ENCODE measurements at places on chromosomes 7 and 10. TPM values are rescaled to one million over a fixed set of nuclear protein-coding genes. Genes with fewer than 3 reads are reported as not detected.

Gene H2BK1
- not detected for total RNA-seq

Gene FUOM
- 11.1 TPM for total RNA-seq

Gene HTR5A
- not detected for total RNA-seq

Gene SRRM3
- 9.9 TPM for total RNA-seq

Gene SND1
- total RNA-seq = 62.0 TPM

Gene HMX3
- total RNA-seq = not detected

Gene WNT16
- total RNA-seq = 12.7 TPM

Gene DNAH11
- total RNA-seq = 2.4 TPM

DNA sequence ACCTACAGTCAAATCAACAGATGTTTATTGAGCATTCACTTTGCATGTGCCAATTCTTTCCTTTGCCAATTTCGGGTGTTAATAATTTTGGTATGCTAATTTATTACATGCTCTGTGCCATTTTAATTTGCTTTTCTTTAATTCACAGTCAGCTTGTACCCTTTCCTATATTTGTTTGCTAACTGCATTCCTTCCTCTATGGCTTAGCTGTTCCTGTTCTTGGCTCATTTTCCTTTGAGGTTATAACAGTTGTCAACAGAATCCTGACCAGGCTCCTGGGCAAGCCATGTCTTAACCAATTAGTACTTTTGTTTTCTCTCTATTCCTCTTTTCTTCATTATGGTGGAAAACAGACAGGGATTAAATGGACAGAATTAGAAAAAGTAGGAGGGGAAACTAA is 73.6 kb upstream of the RPA3 start:
- DNase-seq = no peak

GRCh38 chr10:8235253-8236027 is 181.0 kb downstream of the GATA3 start:
- DNase-seq = no peak

GRCh38 chr10:102626026-102626685 is 18.1 kb upstream of the TRIM8 start:
- no peak for DNase-seq

GRCh38 chr10:36717118-36717517 is 408.3 kb upstream of the ANKRD30A start:
- DNase-seq = no peak

GRCh38 chr10:115417585-115418265 is 324.6 kb downstream of the ATRNL1 start:
- DNase-seq = no peak

DNA sequence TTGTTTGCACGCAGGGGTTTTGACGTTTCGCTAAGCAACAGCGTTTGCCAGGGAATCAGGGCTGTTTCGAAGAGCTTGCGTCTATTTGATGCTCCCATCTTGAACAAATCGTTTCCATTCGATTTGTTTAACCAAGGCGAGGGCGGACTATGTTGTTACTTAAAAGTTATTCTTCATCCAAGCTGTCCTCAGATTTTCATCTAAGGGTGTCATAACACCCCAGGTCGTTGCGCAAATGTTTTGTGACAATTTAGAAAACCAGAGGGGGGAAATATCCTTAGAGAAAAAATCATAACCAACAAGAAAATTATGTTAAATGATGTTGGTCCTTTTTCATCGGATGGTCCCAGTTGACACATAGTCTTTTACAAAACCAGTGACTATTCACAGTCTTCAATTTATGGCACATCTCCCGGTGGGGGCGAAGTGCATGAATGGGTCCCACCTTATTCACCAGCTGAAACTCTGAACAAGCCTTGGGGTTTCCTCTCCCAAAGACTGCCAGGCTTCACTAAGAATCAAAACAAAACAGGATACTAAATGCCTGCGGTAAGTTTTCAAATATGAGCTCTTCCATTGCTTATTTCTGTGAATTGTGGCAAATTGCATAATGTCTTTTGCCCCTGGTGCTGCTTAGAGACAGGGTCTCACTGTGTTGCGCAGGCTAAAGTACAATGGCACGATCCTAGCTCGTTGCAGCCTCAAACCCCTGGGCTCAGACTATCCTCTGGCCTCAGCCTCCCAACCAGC is 109.9 kb downstream of the REEP3 start:
- DNase-seq = no peak

DNA sequence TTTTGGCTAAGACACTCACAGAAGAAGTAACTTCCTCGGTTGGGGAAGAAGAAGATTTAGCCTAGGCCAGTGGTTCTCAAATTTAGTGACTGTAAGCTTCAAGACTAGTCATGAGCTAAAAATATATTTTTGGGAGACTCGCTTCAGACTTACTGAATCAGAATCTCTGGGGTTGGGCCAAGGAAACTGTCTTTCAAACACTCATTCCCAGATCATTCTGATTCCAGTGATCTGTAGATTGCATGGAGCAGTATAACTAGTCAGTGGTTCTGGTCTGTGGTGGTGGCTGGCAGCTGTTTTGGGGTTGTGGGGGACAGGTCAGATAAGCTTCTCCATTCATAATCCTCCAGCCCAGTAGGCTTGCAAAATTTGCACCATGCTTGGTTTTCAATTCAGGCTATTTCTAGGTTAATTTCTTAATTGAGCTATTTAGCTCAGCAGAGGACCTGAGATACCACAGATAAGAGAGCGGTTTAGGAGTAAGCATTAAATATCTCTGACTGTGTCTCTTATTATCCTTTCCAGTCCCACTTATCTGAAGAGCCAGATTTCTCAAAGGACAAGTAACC is 3.8 kb upstream of the KAT6B start:
- no peak for DNase-seq

- DNase-seq = no peak
These were observed 24.2 kb downstream of the PNLIPRP3 start for GRCh38 chr10:116451711-116452337.

- no peak for DNase-seq
These were observed 108.1 kb downstream of the ADAM22 start for GRCh38 chr7:88042157-88042556.

DNA sequence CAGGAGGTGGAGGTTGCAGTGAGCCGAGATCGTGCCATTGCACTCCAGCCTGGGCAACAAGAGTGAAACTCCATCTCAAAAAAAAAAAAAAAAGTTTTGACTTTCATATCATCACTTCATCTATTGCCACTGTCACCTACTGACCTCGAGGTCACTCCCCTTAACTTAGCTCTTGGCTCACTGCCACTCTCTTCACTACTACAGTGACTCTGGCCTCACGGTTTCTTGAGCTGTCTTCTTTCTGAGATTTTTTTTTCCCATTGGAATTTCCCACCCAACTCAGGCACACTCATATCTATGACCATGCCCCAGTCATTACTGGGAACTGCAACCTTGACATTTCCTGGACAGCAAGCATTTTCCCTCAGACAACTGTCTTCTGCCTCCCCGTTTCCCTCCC is 42.6 kb upstream of the C7orf33 start:
- DNase-seq = no peak

DNA sequence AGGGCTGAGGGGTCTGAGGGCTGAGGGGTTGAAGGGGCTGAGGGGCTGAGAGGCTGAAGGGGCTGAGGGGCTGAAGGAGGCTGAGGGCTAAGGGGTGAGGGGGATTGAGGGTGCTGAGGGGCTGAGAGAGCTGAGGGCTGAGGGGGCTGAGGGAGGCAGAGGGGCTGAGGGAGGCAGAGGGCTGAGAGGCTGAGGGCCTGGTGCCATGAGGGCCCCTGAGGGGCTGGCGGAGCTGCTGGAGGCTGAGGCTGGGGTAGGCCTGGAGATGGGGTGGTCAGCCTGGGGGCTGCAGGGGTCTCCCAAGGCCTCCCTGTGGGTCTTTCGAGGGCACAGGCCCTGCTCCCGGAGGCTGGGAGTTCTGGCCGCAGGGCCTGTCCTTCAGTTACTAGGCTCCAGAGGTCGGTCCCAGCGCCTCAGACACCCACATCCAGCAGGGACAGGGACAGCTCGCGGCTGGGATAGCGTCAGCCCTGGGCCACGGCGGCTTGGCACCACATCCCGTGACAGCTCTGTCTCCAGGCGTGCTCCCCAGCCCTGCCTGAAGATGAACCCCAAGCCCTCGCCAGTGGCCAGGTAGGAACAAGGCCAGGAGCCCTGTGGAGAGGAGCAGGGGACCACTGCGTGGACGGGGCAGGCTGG is 16.9 kb downstream of the MYO1G start:
- peak; percentile 86 for DNase-seq

DNA sequence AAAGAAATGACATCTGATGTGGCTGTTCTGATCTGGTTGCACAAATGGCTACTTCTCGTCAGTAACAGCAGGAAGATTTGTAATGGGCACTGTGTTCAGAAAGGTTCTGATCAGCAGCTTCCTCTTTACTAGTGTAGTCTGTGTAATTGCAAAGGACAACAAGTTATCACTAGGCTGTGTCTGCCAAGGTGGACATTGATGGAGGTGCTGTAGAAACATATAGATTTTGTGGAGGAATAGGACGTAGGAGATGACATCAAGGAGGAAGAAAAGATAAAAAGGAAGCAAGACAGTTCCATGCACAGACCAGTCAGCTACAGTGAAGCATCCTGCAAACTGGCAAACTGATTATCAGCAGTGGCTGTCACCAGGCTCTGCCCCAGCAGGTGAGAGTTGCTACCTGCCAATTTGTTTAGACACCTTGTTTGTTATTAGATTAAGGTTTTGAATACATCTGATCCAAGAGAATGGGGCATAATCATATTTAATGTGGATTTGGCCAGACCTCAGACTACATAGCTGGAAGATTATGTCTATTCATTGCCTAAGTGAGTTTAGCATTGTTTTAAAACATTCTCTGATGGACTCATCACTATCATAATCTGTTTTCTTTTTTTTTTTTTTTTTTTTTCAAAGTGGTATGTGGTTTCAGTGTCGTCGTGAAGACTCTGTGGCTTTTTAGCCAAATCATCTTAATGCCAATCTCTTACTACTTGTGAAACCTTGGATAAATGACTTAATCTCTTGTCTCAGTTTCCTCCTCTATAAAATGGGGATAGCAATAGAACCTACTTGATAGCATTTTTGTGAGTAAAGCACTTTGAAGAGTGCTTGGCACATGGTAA is 417.9 kb upstream of the LRGUK start:
- no peak for DNase-seq

GRCh38 chr10:124231168-124232155 is 138.1 kb upstream of the CHST15 start:
- DNase-seq = peak; percentile 77

- peak; percentile 41 for DNase-seq
These were observed 167.6 kb downstream of the ZNF365 start for GRCh38 chr10:62541811-62542210.

- DNase-seq = no peak
These were observed 27.0 kb downstream of the ADRB1 start for GRCh38 chr10:114070710-114071109.

DNA sequence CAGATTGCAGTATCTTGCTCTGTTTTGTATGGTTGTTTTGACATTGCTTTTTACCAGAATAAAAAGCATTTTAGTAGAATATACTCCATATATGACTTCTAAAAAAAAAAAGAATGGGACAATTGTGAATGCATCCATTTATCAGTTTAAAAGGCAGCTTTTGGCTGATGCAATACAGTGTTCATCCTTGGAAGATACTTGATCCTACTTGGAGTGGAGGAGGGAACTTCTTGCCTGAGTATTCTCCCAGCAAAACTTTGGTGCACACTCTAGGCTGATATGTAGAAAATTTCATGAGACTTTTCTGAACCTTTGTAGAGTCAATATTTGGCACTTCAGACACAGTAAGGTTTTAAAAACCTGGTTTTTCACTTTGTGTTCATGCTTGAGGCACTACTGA is 40.2 kb downstream of the WDR11 start:
- DNase-seq = no peak

Measured in lower leg skin (tissue), 4 donors.